ENCODE measurements at places on chromosomes 6 and 20.
A peak's percentile ranks its signal among the peaks of the same experiment; 100 is the strongest.

DNA sequence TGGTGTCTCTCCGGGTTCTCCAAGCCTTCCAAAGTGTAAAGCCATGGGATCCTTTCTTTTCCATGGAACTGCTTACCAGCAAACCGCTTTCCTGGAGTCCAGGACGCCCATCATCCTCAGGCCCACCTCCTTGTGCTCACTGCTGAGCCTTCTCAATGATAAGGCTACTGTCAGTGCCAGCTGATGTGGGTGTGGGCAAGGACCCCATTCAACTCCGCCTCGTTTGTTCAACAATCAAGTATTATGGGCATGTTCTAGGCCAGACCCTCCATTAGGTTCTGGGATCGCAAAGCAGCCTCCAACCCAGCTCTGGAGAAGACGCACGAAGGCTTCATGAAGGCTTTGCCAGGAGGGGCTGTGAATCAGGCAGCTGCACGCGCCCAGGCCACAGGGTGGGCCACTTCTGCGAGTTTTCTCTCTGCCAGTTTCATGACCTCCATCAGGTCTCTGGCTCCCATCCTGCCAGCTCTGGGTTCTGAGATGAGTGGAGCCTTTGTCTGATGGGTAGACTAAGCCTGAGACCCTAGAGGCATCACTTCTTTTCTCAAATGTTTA is 177.1 kb downstream of the MRPL14 start:
- DNase-seq, result peak; percentile 3

DNA sequence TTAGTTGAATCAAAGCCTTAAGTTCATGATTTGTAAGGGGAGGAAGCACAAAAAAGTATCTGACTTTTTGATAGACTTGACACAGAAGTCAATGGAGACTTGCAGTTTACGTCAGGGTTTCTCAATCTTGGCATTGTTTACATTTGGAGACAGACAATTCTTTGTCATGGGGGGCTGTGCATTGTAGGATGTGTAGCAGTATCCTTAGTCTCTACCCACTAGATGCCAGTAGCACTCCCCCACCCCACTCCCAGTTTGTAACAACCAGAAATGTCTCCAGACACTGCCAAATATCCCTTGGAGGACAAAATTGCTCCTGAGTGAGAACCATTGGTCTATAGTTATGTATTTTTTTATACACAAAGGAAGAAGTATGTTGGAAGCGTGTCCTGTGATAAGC is 434.1 kb downstream of the RFPL4B start:
- DNase-seq, result no peak

- DNase-seq, result no peak
These were observed 155.9 kb downstream of the QRSL1 start for GRCh38 chr6:106785298-106785697.

- no peak for DNase-seq
These were observed 46.4 kb upstream of the SPDEF start for GRCh38 chr6:34602318-34603111.

- DNase-seq, result no peak
These were observed 101.4 kb upstream of the CEP85L start for GRCh38 chr6:118752803-118753202.

DNA sequence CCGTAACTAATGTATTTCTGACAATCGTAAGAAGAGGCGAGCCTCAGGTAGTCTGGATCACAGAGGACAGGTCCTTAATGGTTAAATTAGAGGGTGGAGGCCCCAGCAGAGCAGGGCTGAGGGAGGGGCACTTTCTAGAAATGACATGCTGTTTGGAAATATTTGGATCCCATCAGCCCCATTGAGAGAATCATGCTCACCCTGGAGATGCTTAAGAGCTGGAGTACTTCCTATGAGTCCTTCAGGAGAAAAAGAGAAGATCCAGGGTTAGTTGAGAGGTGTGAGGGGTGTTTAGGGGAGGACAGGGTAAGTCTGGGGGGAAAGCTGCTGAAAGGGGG is 123.0 kb downstream of the TCP11 start:
- no peak for DNase-seq

DNA sequence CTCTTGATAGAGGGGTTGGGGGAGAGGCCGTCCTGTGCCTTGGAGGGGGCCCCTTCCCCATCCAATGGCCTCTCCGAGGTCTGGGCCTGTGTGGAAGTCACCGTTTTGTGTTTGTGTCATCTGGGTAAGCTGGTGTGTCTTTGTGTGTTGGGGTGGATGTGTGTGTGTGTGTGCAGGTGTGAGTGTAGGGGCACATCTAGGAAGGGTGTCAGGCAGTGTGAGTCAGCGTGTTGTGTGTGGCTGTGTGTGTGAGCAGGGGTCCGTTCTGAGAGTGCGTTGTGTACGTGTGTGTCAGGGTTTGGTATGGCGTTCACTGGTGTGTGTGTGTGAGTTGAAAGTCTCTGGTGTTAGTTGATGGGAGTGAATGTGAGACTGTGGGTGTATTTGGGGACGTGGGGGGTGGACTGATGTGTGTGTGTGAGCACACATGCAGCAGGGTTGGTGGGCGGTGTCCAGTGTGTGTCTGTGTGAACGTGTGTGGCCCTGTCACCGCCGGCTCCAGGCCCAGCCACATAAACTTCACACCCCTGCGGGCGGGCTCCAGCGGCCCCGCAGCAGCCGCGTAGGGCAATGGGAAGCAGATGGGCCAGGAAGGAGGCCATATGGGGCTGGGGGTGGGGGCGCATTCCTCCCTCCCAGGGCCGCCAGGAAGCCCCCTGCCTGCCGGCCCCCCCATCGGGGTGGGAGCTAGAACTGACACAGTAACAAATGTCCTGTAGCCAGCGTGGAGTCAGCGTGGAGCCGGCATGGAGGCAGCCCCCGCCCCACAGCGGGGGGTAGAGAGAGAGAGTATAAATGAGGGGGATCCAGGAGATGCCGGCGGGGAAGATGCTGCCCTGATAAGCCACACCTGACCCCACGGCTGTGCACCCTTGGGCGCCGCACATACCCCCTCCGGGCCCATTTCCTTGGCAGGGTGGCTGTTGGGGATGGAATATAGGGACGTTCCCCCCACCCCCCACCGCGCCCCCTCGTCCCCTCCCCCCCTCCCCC is 32.1 kb downstream of the SNAI1 start:
- no peak for DNase-seq
